Vein endothelial cell (primary cell): ENCODE measurements at places on chromosomes 2 and 18. TPM values are rescaled to one million over a fixed set of nuclear protein-coding genes. Genes with fewer than 3 reads are reported as not detected.

Gene ARHGAP25
- total RNA-seq = 5.2 and 8.2 TPM in 2 replicates

Gene CTAGE1
- under 0.01 TPM in 1 of 2 replicates, not detected in the other for total RNA-seq

Gene ARHGAP15
- total RNA-seq = not detected in 2 replicates

Gene KCNJ3
- not detected in 2 replicates for total RNA-seq

Gene GNAL
- total RNA-seq = under 0.01 and 1.1 TPM in 2 replicates

Gene ACOXL
- total RNA-seq = not detected in 2 replicates

Gene KRTCAP3
- total RNA-seq = not detected in 2 replicates

Gene FAM228A
- total RNA-seq = 0.10 TPM in 1 of 2 replicates, not detected in the other

Gene PFN4
- 0.38 TPM in 1 of 2 replicates, not detected in the other for total RNA-seq

Gene ACTG2
- total RNA-seq = 0.67 TPM in 1 of 2 replicates, not detected in the other

Gene TXNDC2
- 0.10 TPM in 1 of 2 replicates, not detected in the other for total RNA-seq

Gene KLHL30
- not detected in 2 replicates for total RNA-seq

Gene UXS1
- total RNA-seq = 34.0 and 47.5 TPM in 2 replicates

Gene DOK6
- under 0.01 and 0.57 TPM in 2 replicates for total RNA-seq

Gene PLEKHH2
- 0.33 and 0.57 TPM in 2 replicates for total RNA-seq

Gene VAMP5
- 40.1 and 44.1 TPM in 2 replicates for total RNA-seq

Gene UGT1A8
- total RNA-seq = not detected in 2 replicates

Gene COBLL1
- total RNA-seq = 5.2 and 15.0 TPM in 2 replicates

Gene ATP6V1C2
- under 0.01 and 0.10 TPM in 2 replicates for total RNA-seq

Gene SRBD1
- total RNA-seq = 15.3 and 16.0 TPM in 2 replicates

Gene EGR4
- total RNA-seq = not detected in 2 replicates

Gene RBM45
- 17.6 and 18.7 TPM in 2 replicates for total RNA-seq

Gene UGT1A5
- total RNA-seq = not detected in 2 replicates

Gene SCYGR2
- not detected in 2 replicates for total RNA-seq

Gene HDAC4
- 20.3 and 22.5 TPM in 2 replicates for total RNA-seq

Gene BOK
- 59.5 and 127 TPM in 2 replicates for total RNA-seq

Gene ZCCHC2
- 18.9 and 33.8 TPM in 2 replicates for total RNA-seq

Gene FHOD3
- under 0.01 and 0.33 TPM in 2 replicates for total RNA-seq

Gene C2orf78
- total RNA-seq = not detected in 2 replicates

Gene PPP3R1
- total RNA-seq = 27.1 and 35.8 TPM in 2 replicates

Gene DNPEP
- total RNA-seq = 57.2 and 60.8 TPM in 2 replicates

Gene CPO
- 0.19 TPM in 1 of 2 replicates, not detected in the other for total RNA-seq

Gene PARD6G
- total RNA-seq = 1.4 and 2.0 TPM in 2 replicates

Gene ABCG8
- total RNA-seq = not detected in 2 replicates

Gene FTCDNL1
- total RNA-seq = 0.67 TPM in 1 of 2 replicates, not detected in the other

Gene ASXL2
- total RNA-seq = 17.0 and 22.1 TPM in 2 replicates

Gene SLC23A3
- total RNA-seq = 2.3 and 2.6 TPM in 2 replicates

Gene NRP2
- 272 and 443 TPM in 2 replicates for total RNA-seq

Gene DUSP28
- total RNA-seq = 2.6 and 2.9 TPM in 2 replicates

Gene APCDD1
- 0.33 TPM in 1 of 2 replicates, not detected in the other for total RNA-seq

Gene CENPA
- 5.2 and 6.7 TPM in 2 replicates for total RNA-seq

Gene PSMD1
- total RNA-seq = 115 and 166 TPM in 2 replicates

Gene CDH2
- 5.8 and 7.5 TPM in 2 replicates for total RNA-seq

Gene PRSS56
- total RNA-seq = not detected in 2 replicates

Gene RBKS
- total RNA-seq = 0.33 and 0.86 TPM in 2 replicates

Gene COLEC12
- total RNA-seq = 4.2 and 8.2 TPM in 2 replicates

Gene PRR30
- not detected in 2 replicates for total RNA-seq

Gene CCDC141
- total RNA-seq = under 0.01 and 0.10 TPM in 2 replicates

Gene DHX57
- total RNA-seq = 18.3 and 20.9 TPM in 2 replicates

Gene RAB6C
- total RNA-seq = not detected in 2 replicates

Gene FEV
- total RNA-seq = not detected in 2 replicates

Gene RAB11FIP5
- 66.3 and 70.3 TPM in 2 replicates for total RNA-seq

Gene NAT8
- not detected in 2 replicates for total RNA-seq

Gene DAW1
- total RNA-seq = 0.57 and 3.3 TPM in 2 replicates

Gene SKA1
- total RNA-seq = 6.9 and 20.1 TPM in 2 replicates

Gene YWHAQ
- total RNA-seq = 297 and 494 TPM in 2 replicates

Gene CERKL
- total RNA-seq = not detected in 2 replicates
